ENCODE measurements at places on chromosomes 5 and 9.
A peak's percentile ranks its signal among the peaks of the same experiment; 100 is the strongest.

DNA sequence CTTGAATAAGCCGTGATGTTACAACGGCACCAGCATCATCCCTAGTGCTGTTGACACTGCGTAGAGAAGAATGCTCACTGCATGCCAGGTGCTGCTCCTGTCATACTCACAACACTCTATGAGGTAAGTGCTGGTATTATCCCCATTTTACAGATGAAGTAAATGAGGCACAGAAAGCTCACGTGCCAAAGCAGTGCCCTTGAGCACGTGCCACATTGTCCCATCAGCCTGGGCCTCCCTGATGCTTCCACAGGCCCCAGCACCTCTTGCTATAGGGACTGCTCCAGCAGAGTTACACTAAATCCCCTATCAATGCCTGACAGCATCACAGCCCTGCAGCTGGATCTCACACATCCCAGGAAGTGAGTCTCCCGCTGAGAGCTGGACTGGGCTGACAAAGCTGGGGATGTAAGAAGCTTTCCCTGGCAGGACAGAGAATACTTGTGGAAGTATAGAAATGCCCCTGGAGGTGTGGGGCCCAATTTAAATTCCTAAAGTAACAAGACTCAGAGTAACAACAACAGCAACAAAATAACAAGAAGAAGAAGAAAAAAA is 216.1 kb downstream of the FSTL4 start:
- no peak for DNase-seq

DNA sequence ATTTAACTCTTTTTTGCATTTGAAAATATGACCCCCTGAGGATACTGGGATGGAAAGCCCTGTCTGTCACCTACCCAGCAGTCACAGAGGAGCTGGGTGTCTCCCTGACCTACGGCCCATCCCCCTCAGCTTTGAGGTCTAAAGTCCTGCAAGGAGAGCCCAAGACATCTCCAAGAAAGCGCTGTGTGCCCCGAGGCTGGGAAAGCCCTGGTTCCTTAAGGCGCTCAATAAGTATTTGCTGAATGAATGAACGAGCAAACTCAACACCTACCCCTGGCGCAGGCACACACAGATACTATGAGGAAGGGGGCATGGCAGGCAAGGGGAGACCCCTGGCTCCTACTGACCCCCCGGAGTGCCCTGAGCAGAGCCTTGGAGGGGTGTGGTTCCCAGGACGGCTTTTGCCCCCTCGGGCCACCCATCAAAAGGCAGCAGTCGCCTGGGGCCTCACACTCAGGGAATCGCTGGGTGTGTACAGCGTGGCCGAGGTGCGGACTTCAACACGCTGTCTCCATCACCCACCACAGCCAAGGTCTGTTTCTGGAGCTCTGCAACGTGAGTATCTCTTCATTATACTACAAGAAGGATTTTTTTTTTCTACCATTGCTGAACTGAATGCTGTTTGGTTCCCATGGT is 211.6 kb downstream of the ERCC6L2 start:
- DNase-seq = no peak

DNA sequence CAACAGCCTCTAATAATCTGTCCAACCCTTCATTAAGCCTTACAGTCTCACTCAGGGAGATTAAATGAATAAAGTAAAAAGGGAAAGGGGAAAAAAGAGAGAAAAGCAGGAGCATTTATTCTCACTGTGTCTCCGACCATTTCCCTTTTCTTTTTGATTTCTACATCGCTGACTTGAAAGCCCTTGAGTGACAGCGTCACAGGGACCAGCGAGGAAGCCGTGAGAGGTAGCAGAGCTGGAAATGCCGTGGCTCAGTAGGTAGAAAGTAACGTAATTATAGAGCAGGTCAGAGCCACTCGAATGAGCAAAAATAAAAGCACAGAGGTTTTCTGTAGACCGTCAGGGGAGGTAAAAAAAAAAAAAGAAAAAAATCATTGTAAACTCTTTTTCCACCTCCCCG is 52.4 kb downstream of the ASS1 start:
- no peak for DNase-seq

DNA sequence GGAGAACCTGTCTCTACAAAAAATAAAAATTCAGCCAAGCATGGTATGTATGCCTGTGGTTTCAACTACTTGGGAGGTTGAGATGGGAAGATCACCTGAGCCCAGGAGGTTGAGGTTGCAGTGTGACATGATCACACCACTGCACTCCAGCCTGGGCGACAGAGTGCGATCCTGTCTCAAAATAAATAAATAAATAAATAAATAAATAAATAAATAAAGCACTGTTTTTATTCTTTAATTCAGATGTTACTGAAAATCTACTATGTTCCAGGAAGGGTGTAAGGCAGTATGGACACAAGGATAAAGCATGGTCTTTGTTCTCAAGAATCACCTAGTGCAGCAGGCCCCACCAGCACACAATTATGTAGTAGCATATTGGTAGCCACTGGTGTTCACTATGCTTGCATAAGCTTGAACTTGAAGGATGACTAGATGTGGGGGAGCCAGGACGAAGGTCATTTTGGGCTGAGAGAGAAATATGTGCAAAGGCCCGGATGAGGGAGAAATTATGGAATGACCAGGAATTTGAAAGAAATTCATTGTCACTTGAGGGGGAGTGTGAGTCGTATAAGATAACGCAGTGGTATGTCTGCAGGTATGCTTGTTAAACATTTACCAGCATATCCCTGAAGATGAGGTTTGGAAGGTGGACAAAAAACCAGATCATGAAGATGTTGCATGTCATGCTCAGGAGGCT is 70.2 kb upstream of the CD180 start:
- no peak for DNase-seq

GRCh38 chr5:128539038-128539429 is 989 bp upstream of the FBN2 start:
- DNase-seq = no peak

DNA sequence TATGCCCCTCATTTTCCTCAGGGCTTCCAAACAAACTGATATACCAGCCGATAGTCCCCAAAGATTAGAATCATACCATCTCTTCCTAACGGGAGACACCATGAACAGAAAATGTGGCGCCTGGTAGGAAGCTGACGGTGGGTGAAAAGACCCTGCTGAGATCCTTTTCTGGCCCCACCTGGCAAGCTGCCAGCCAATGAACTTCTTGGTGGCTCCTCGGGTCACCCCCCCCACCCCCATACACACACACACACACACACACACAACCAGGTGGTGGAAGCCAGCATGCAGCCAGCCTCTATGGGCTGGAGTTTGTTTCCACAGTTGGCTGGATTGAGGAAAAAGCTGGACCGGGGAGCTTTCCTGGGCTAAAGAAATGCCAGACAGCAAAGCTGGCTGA is 4.8 kb upstream of the CCIN start:
- no peak for DNase-seq

DNA sequence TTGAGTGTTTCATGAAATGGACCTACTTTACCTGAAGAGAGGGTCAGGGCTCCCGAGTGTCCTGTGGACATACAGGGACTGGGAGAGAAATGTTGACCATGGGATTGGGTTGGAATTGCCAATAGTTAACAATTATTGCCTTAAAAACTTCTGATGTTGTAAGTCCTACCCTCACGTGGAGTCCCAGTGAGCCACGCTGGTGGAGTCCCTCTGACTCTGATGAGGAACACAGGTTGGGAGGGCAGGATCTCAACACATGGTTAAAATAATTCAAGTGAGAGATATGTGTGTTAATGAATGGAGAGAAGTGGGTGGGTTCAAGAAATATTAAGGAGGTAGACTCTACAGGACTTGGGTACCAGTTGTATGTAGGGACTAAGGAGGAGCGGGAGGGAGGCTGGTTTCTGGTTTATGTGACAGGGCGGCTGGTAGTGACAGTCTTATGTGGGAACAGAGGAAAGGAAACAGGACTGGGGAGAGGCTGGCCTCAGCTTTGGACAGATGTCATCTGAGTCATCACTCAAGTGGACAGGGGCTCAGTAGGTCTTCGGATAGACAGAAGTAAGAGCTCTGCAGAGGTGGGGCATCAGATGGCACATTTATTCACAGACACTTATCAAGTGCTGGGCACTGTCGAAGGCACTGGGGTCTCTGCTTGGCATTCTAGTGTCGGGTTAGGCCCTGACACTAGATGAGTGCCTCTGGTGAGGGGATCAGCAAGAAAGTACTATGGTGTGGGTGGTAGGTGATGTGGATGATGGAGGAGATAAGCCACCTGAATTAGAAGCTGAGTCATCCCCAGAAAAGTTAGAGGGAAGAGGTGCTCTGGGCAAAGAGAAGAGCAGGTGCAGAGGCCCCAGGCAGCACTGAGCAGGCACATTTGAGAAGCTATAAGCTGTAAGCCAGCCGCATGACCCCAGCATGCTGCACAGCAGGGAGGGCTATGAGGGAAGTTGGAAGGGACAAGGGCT is 27.2 kb downstream of the MAML1 start:
- no peak for DNase-seq

- no peak for DNase-seq
Observed at GRCh38 chr5:159409801-159410200, 79.5 kb upstream of the IL12B start.

DNA sequence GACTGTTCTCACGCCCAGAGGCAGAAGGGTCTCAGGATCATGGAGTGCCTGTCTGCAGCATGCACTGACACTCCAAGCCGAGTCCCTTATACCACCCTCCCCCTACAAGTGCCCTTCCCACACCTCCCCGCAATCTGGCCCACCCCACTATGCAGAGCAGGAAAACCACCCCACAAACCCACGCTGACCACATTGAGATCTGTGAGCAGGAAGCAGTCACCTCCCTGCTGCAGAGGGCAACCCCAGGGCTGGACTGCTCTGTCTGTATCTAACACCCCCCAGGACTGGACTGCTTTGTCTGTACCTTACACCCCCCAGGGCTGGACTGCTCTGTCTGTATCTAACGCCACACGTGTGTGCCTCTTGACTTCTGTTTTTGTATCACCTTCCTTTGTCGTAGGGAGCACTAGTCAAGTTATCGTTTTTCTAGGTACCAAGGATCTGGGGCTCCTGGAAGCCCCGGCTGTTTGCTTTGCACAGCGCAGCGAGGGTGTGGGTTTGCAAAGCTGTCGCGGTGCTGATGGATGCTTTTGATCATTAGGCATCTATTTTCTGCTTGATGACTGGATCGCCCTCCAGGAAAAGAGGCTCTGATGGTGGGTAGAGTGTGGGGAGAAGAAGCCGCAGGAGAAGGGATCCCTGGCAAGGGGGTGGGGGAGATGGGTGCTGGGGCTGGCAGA is 21.5 kb downstream of the OLFM1 start:
- DNase-seq = no peak

- peak; percentile 4 for DNase-seq
Observed at GRCh38 chr5:154646745-154647113, 108.4 kb upstream of the LARP1 start.

- DNase-seq = no peak
Observed at GRCh38 chr5:151104795-151105194, 24.0 kb upstream of the TNIP1 start.

DNA sequence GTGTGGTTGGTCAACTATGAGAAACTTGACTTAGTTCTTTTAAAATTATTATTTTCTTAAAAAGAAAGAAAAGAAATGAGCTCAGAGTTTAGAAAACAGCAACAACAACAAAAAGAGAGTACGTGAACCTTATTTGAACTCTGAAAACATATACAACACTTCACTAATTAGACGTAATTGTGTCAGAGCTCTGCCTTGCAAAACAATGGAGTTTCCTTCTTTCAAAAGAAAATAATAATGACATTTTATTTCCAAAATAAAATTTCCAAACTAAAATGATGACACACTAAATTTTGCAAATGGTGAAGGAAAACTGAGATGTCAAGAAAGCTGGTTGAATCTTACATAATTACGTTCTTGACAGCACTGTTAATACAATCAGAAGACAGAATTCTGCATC is 15.4 kb downstream of the ROR2 start:
- no peak for DNase-seq

DNA sequence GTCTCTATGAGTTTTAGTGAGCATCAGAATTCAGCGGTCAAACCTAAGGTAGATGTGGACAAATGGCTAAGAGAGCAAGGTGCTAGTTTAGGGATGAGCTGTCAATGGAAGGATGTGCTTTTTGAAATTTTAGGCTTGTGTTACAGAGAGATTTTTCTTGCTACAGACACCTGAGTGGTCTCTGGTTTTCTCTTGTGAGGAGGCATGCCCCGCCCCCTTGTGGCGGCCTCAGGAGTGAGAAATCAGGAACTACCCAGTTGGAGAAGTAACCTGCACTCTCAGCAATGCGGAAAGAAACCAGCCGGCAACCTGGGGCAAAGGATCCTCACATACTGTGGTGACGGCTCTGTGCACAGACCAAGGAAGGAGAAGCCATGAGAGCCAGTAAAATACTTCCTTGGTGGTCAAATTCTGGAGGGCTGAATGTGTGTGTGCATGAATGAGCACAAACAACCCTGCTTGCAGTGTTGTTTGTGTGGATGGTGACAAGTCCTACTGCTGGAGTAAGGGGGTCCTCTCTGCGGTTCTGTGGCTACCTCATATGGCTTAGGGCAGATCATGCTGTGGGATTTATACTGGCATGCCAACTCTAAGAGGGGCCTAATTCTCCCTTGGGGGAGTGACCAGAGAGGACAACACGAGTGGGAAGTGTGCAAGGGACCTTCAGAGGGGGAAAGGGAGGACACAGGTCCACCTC is 16.7 kb upstream of the HSD17B4 start:
- peak; percentile 52 for DNase-seq

GRCh38 chr5:89728750-89729149 is 680.8 kb downstream of the CETN3 start:
- no peak for DNase-seq

- no peak for DNase-seq
Observed at GRCh38 chr9:8673830-8674229, 874.3 kb upstream of the DMAC1 start.

DNA sequence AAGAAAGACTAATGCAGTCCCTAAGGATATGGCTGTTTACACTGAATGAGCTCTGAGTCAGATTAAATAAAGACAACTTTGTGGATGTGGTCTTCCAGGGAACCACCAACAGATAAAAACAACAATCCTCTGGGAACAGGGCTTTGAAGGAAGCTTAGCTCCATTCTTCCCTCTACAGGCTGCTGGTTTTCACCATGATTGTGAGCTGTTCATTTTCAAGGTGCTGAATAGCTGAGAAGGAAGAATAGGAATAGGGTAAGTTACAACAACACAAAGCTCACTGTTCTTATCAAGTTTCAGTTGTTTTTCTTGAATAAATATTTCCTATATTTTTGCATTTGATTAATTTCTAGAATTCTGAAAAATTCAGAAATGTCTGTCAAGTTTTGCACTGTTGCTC is 25.9 kb upstream of the PTAR1 start:
- DNase-seq = no peak

DNA sequence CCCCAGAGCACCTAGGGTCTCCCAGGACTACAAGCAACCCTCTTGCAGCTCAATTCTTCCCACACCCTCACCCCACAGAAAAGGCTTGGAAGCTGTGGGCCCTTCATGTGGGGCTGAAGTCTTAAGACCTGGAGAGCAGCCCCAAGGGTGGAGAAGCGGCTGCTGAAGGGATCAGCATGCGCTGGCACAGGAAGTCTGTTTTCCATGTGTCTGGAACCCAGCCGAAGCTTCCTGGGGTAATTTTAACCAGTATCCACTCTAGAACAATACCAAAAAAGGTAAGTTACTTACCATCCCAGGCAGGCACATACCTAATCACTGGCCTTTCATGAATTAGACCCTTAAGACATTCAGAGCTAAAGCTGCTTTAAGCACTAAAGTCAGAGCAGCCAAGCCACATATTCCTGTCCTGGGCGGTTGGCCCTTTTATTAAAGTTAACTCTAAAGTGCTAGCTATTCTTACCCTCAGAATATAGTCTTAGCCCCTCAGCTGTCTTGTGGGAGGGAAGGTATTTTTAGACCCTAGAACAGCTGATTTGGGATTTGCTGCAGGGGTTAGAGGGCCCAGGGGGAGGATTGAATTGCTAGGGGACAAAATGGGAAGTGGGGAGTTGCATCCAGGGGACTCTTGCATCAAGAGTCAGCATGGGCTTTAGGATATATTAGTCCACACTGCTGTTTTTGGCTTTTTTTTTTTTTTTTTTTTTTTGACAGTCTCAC is 6.9 kb downstream of the IL17B start:
- no peak for DNase-seq

GRCh38 chr9:112861638-112862555 is 28.8 kb downstream of the SLC46A2 start:
- no peak for DNase-seq
